ENCODE measurements at places on chromosomes 1 and 21.

DNA sequence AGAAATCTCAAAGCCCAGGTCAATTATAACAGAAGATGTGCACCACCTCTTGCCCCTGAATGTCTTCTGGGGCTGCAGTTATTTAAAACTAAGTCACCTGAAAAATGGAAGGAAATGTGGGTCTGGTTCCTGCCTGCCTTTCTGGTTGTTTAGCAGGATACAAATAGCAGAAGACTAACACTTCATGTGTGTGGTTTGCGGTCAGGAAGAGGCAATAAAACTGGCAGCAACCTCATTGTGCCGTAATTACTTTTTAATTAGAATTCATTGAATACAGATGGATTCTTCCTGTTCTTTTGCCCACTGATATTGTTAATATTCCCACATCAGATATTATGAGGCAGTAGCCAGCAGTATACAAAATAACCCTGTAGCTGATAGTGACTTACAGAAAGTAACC, 345.7 kb downstream of the ZNF326 start:
- no peak for DNase-seq

DNA sequence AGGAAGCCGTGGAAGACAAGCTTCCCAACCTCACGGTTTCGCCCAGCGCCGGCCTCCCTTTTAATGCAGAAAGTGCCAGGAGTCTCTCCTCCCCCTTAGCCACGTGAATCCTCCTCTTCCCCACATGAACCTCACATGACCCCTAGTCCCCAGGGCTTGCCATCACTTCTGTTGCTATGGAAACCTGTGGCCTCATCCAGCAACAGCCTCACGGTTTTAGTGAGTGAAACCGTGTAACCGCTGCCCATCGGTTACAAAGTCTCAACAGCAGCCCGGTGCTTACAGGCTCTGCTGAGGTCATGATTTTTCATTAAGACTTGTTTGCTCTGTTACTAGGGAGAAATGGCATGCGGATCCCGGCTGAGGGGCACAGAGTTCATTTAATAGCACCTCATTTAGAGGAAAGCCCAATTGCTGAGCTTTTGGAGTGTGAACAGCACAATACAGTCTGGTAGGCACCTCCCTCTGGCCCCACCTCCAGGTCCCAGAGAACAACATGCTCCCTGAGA, 143.2 kb upstream of the BACE2 start:
- no peak for DNase-seq

GRCh38 chr21:45078877-45079281, 4.5 kb downstream of the ADARB1 start:
- DNase-seq = peak; percentile 31

GRCh38 chr1:160859166-160859565, 3.5 kb downstream of the CD244 start:
- DNase-seq = no peak

DNA sequence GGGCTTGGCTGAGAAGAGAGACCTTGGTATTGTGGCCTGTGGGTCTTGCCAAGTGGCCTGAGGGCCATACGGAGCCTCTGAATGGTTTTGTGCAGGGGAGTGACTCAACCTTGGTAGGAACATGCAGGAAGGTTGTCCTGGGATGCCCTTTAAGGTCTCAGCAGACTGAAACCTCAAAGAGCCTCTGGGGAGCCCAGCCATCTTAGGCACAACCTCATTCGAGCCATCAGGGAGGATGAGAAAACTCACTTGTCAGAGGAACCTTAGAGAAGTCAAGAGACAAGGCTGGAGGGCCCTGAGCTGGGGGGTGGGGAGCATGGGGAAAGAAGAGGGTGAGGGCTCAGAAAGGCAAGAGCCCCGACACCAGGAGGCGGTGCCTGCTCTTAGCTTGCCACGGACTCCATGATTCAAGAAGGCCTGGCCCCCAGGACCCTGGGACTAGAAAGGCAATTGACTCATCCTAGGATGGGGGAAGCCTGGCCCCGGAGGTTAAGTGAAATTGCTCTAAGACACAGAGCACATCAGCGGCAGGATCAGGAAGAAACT, 13.0 kb downstream of the IFI6 start:
- DNase-seq = peak; percentile 81

DNA sequence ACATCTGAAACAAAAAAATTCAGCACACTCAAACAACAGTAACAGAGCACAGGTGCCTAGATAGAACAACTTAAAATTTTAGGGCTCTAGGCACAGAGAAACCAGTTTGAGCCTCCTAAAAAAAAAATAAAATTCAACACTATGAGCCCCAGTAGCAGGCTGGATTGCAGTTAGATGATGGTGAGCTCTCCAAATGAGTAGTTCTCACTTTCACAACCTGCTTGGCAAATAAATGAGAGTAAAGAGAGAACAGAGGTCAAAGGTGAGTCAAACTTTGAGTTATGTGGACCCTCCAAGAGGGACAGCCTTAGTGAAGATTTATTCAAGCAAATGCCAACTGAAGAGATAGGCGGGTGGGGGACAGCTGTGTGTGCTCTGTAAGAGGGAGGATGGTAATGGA, 3.6 kb downstream of the BEND5 start:
- DNase-seq = no peak
